ENCODE measurements at places on chromosomes 4 and X. TPM values are rescaled to one million over a fixed set of nuclear protein-coding genes. Genes with fewer than 3 reads are reported as not detected.

The SLC6A14 gene
- not detected for total RNA-seq

- DNase-seq = peak; percentile 15
- no peaks in the 10 kb centered on the region for H3K4me1 ChIP-seq
- no peak overlapping the region for H3K4me3 ChIP-seq
- no peaks in the 10 kb centered on the region for H3K27me3 ChIP-seq
- H3K27ac ChIP-seq = no peak overlapping the region
- no peaks in the 10 kb centered on the region for H3K36me3 ChIP-seq
Measured at GRCh38 chr4:7425591-7426468, 8.9 kb downstream of the PSAPL1 start.

DNA sequence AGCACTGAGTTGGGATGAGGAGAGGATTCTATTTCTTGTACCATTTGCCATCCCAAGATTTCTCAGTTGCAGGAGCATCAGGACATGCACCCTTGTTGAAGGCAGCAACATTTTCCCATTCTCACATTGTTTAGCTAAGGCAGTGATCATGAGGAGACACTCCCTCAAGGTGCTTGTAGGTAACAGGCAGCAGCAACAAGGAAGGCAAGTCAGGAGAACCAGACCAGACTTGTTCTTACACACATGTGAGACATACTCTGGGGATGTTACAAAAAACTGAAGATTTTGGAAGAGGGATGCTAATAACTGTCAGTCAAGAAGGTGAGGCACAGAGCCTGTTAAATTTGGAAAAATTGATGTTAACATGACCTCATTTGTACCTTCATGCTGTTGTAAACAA lies 15.5 kb upstream of the HPGDS start:
- no peak overlapping the region for H3K4me3 ChIP-seq
- no peak overlapping the region for H3K27ac ChIP-seq
- no peaks in the 10 kb centered on the region for H3K4me1 ChIP-seq
- H3K27me3 ChIP-seq = peaks cover 2% of the 10 kb centered on the region

GRCh38 chr4:114911111-114911510 lies 202.3 kb downstream of the NDST4 start:
- no peak overlapping the region for H3K27ac ChIP-seq
- no peak for DNase-seq
- H3K27me3 ChIP-seq = no peaks in the 10 kb centered on the region
- H3K36me3 ChIP-seq = no peaks in the 10 kb centered on the region
- no peak overlapping the region for H3K4me3 ChIP-seq

The BCOR gene
- total RNA-seq = 44.7 TPM

The GAGE12F gene
- not detected for total RNA-seq

- peaks cover 2% of the 10 kb centered on the region for H3K27me3 ChIP-seq
- no peak for DNase-seq
- H3K27ac ChIP-seq = no peak overlapping the region
- H3K36me3 ChIP-seq = no peaks in the 10 kb centered on the region
- no peak overlapping the region for H3K4me3 ChIP-seq
Measured at GRCh38 chr4:25901030-25901430, 13.0 kb upstream of the SMIM20 start.

DNA sequence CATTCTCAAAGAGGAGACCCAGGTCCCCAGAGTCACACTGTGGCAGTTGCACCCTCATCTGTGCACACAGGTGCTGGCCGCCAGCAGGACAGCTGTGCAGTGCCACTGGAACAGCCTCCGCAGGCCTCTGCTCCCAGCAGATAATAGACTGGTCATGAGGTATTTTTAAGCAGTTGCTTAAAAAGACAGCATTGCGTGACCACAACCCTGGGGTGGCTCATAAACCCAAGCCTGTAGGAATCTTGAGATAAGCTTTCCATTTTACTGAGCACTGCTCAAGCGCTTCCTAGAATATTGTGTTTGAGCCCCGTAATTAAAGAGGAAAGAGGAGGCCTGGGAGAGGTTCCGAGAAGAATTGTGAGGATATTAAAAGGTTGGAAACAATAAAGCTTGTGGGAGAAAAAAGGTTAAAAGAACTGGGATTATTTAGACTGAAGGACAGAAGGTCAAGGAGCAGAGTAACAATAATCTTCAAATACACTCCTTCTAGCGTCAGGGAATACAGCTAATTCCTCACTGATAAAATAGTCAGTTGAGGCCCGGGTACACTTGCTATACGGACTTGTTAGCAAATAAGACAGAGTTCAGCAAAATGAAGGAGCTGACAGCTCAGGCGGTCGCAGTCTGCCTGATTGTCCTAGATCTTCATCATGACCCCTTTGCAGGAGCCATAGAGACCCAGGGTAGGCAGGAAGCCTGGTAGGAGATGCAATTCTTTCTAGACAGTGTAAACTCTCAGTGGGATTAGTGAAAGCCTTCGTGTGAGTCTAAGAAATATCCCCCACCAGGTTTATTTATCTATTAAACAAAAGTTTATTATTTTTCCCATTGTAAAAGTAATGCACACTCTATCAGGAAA lies 86.2 kb upstream of the KIT start:
- DNase-seq = no peak
- no peak overlapping the region for H3K27ac ChIP-seq
- H3K4me1 ChIP-seq = peaks cover 4% of the 10 kb centered on the region
- H3K4me3 ChIP-seq = no peak overlapping the region
- peaks cover 4% of the 10 kb centered on the region for H3K27me3 ChIP-seq
- no peaks in the 10 kb centered on the region for H3K36me3 ChIP-seq

The ADGRG4 gene
- total RNA-seq = not detected

DNA sequence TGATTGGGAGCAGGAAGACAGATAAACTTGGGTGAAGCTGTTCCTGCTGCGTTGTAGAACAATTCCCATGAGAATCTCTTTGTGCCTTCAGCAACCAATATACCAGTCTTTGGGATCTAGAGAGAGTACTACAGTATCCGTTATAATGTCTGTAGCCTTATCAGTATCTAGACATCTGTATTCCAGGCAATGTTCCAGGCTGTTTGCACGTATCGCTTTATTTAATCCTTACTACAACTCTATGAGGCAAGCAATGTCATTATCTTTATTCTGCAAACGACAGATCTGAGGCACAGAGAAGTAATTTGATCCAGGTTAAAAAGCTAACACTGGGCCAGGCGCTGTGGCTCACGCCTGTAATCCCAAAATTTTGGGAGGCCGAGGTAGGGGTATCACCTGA lies 251.6 kb downstream of the ARHGAP24 start:
- no peaks in the 10 kb centered on the region for H3K27me3 ChIP-seq
- no peak overlapping the region for H3K27ac ChIP-seq
- H3K4me3 ChIP-seq = no peak overlapping the region
- H3K4me1 ChIP-seq = no peaks in the 10 kb centered on the region
- no peaks in the 10 kb centered on the region for H3K36me3 ChIP-seq
